ENCODE measurements at places on chromosomes 7 and 10. TPM values are rescaled to one million over a fixed set of nuclear protein-coding genes. Genes with fewer than 3 reads are reported as not detected.

GRCh38 chr7:83696101-83696500 lies 47.2 kb upstream of the SEMA3E start:
- H3K27me3 ChIP-seq = peaks cover 32% of the 10 kb centered on the region
- no peak for DNase-seq
- no peaks in the 10 kb centered on the region for H3K4me1 ChIP-seq
- no peaks in the 10 kb centered on the region for H3K36me3 ChIP-seq
- no peak overlapping the region for H3K4me3 ChIP-seq

DNA sequence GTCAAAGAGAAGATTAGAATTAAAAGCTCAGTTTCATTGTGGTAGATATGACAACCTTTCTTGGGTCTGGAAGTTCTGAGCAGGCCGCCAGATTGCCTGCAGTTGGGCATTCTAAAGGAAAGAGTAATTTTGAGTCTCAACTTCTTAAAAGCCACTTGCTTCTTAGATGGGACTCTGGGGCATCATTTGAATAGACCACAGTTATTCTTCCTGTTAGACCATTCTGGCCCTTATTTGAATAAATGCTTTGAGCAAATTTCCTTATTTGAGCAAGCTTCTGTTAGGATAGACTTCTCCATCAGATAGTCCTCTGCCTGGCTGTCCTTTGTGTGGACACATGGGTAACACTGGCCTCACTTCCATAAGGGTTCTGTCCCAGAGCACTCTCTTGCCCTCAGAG lies 40.2 kb downstream of the SND1 start:
- no peak overlapping the region for H3K27ac ChIP-seq
- no peaks in the 10 kb centered on the region for H3K27me3 ChIP-seq
- H3K4me3 ChIP-seq = no peak overlapping the region
- H3K36me3 ChIP-seq = peaks cover 18% of the 10 kb centered on the region
- no peak for DNase-seq

- DNase-seq = no peak
- peaks cover 10% of the 10 kb centered on the region for H3K4me1 ChIP-seq
- no peaks in the 10 kb centered on the region for H3K27me3 ChIP-seq
- no peak overlapping the region for H3K4me3 ChIP-seq
Observed at GRCh38 chr7:131623154-131623553, 66.7 kb upstream of the PODXL start.

DNA sequence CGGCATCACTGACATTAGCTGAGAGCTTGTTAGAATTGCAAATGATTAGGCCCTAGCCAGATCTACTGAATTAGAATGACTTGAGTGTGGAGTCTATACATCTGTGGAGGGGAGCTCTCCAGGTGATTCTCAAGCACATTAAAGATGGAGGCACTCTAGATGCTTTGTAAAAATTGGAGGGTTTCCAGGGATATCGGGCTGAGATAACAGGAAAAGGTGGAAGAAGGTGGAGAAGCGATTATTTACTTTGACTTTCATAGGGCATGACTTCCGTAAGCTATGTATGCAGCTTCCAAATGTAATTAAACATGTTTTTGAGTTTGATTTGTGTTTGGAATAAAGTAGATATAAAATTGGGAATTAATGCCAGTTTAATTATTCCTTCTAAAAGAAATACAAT lies 235.0 kb upstream of the PTN start:
- no peak overlapping the region for H3K4me3 ChIP-seq
- H3K27me3 ChIP-seq = no peaks in the 10 kb centered on the region
- H3K27ac ChIP-seq = no peak overlapping the region
- H3K4me1 ChIP-seq = peaks cover 4% of the 10 kb centered on the region

DNA sequence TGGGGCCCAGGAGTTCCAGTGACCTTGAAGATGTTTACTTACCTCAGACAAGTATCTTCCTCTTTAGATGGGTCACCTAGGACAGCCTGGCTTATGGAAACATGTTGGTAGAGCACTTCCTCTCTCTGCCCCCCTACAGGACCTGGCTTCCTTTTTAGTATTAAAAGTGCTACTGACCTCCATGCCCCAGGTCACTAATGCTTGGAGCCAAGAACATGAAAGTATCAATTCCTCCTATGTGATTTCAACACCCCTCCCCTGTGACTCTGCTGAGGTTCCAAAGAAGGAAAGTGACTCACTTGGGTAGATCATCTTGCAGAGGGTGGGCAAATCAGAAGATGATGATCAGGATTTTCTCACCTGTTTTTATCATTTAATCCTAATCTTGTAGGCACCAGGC lies 125.3 kb upstream of the CCDC6 start:
- no peaks in the 10 kb centered on the region for H3K36me3 ChIP-seq
- H3K27ac ChIP-seq = no peak overlapping the region
- no peaks in the 10 kb centered on the region for H3K27me3 ChIP-seq
- no peak overlapping the region for H3K4me3 ChIP-seq
- no peak for DNase-seq

DNA sequence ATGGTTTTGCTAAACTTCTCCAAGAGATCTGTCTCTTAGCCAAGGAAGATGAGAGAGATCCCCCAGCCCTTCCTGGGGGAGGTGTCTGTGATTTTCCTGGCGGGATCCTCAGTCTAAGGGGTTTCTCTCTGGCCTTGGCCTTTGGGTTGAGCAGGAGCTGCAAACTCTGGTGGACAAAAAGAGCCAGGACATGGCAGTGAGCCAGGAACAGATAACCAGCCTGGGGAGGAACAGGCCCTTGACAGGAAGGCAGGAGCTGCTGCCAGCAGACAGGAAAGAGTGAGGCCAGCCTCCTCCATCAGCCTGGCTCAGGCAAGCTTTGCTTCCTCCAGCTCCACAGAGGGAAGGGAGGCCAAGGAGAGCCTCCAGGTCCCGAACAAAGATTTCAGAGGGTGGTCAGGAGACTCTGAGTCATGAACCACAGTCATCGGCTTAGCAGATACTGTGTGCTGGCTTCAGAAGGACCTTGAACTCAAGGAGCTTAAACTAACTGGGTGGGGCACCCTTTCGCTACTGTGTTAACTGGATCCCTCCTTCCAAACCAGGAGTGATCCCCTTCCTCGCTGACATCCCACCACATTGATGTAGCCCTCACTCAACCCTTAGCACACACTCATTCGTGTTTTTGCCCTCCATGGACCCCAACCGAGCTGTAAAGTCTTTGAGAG lies 34.7 kb downstream of the DDIT4 start:
- H3K36me3 ChIP-seq = no peaks in the 10 kb centered on the region
- H3K4me1 ChIP-seq = no peaks in the 10 kb centered on the region
- no peak for DNase-seq

SPDYE11 gene
- not detected for total RNA-seq

GRCh38 chr10:5070648-5071410 lies 23.4 kb upstream of the AKR1C3 start:
- DNase-seq = no peak
- H3K36me3 ChIP-seq = no peaks in the 10 kb centered on the region
- peaks cover 3% of the 10 kb centered on the region for H3K4me1 ChIP-seq
- no peak overlapping the region for H3K4me3 ChIP-seq
- no peaks in the 10 kb centered on the region for H3K27me3 ChIP-seq

- H3K27me3 ChIP-seq = no peaks in the 10 kb centered on the region
- no peak overlapping the region for H3K4me3 ChIP-seq
- peak; percentile 43 for DNase-seq
- peaks cover 3% of the 10 kb centered on the region for H3K4me1 ChIP-seq
Observed at GRCh38 chr10:43201545-43202131, 63.4 kb downstream of the CSGALNACT2 start.

DNA sequence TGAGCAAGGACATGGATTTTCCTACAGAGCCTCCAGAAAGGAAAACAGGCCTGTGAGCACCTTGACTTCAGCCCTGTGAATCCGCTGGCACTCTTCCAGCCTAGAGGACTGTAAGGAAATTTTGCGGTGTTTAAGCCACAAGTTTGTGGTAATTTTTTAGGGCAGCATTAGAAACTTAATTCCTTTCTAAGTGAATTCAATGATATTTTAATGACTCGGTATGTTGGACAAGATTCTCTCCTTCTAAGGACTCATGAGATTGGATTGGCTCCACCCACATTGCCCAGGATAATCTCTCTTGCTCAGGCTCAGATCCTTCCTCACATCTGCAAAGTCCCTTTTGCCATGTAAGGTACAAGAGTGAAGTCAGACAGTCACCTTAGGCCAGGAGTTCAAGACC lies 4.5 kb downstream of the LYZL2 start:
- H3K4me3 ChIP-seq = no peak overlapping the region
- H3K4me1 ChIP-seq = no peaks in the 10 kb centered on the region
- H3K27me3 ChIP-seq = no peaks in the 10 kb centered on the region
- DNase-seq = no peak
- no peak overlapping the region for H3K27ac ChIP-seq

FAM25C gene
- not detected for total RNA-seq

PNLIP gene
- total RNA-seq = not detected

CCDC3 gene
- total RNA-seq = 3.8 TPM

- no peak for DNase-seq
- H3K27me3 ChIP-seq = no peaks in the 10 kb centered on the region
- H3K4me1 ChIP-seq = no peaks in the 10 kb centered on the region
- no peaks in the 10 kb centered on the region for H3K36me3 ChIP-seq
- H3K4me3 ChIP-seq = no peak overlapping the region
Observed at GRCh38 chr7:115911465-115911864, 119.1 kb downstream of the TFEC start.

DNA sequence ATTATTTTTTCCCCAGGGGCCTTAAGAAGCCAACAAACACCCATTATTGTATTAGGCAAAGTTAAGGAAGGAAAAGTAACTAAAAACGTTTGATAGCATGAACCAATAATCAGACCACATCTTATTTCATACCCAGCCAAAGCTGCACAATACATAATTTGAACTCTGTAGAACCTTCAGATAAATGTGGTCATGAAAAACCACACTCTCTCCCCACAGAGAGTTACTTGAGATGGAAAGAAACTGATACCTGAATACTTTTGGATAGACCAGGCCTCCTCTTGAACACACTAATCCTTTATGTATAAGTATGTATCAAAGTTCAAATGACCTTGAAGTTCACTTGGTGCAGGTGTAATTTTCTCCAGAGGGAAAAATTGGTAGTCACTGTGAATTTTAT lies 146.6 kb upstream of the FAM13C start:
- no peak overlapping the region for H3K27ac ChIP-seq
- H3K4me1 ChIP-seq = no peaks in the 10 kb centered on the region
- H3K4me3 ChIP-seq = no peak overlapping the region
- H3K36me3 ChIP-seq = no peaks in the 10 kb centered on the region
- no peak for DNase-seq

DNA sequence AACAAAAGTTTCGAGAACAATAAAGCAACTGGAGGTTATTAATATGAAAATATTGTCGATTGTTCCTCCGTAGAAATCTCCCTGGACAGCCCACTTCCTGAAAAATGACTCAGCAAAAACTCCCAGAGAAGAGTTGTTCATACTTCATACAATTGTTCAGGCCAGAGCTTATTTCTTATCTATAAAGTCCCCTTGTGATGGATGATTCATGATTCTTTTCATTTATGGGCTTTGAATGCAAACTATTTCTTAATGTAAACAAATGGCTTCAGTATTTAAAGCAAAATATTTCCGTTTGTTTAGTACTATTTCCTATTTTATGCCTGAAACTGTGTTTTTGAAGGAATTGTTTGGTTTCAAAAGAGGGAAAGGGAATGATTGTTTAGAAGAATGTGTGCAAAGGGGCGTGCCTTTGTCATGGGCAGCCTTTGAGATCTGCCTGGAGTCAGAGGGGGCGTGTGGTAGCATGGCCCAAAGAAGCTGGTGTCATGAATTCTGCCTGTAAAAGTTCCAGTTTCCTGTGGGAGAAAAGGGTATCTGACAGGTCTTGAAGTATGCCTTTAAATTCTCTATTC lies 26.2 kb upstream of the EXOC6 start:
- no peak overlapping the region for H3K27ac ChIP-seq
- H3K27me3 ChIP-seq = no peaks in the 10 kb centered on the region
- DNase-seq = no peak
- no peaks in the 10 kb centered on the region for H3K4me1 ChIP-seq
- no peaks in the 10 kb centered on the region for H3K36me3 ChIP-seq

- no peaks in the 10 kb centered on the region for H3K4me1 ChIP-seq
- H3K27me3 ChIP-seq = no peaks in the 10 kb centered on the region
- no peak overlapping the region for H3K4me3 ChIP-seq
- no peaks in the 10 kb centered on the region for H3K36me3 ChIP-seq
Observed at GRCh38 chr7:82019551-82020475, 250.0 kb upstream of the HGF start.

- no peaks in the 10 kb centered on the region for H3K4me1 ChIP-seq
- no peak overlapping the region for H3K27ac ChIP-seq
- no peak overlapping the region for H3K4me3 ChIP-seq
- no peaks in the 10 kb centered on the region for H3K36me3 ChIP-seq
Observed at GRCh38 chr10:25555865-25556264, 378.2 kb upstream of the MYO3A start.

GRCh38 chr10:88995156-88995876 lies 4.7 kb downstream of the FAS start:
- H3K4me3 ChIP-seq = no peak overlapping the region
- H3K4me1 ChIP-seq = no peaks in the 10 kb centered on the region
- H3K36me3 ChIP-seq = no peaks in the 10 kb centered on the region

GRCh38 chr7:5689118-5689517 lies 92.3 kb downstream of the RNF216 start:
- H3K4me1 ChIP-seq = no peaks in the 10 kb centered on the region
- peaks cover 4% of the 10 kb centered on the region for H3K36me3 ChIP-seq
- no peak for DNase-seq
- no peaks in the 10 kb centered on the region for H3K27me3 ChIP-seq

DNA sequence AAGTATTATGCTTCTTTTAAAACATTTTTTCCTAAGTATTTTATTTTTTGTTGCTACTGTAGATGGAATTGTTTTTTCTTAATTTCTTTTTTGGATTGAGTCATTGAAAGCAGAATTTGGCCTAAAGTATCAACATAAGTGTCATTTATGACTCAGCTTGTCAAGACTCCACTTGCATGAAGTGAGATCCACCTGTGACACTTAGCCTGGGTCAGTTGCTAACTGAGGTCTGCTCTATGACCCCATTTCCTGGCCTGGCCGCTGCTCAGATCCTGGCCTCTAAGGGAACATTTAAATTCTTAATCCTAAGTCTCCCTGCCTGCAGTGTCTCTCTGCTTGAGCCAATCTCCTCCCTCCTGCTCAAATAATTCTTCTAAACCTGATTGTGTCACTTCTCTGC lies 35.5 kb downstream of the TMEM270 start:
- no peak overlapping the region for H3K27ac ChIP-seq
- DNase-seq = no peak
- peaks cover 2% of the 10 kb centered on the region for H3K4me1 ChIP-seq
- no peak overlapping the region for H3K4me3 ChIP-seq
- H3K27me3 ChIP-seq = no peaks in the 10 kb centered on the region

PIP4K2A gene
- total RNA-seq = 60.9 TPM

- H3K36me3 ChIP-seq = no peaks in the 10 kb centered on the region
- H3K4me3 ChIP-seq = no peak overlapping the region
- H3K4me1 ChIP-seq = no peaks in the 10 kb centered on the region
- no peaks in the 10 kb centered on the region for H3K27me3 ChIP-seq
Observed at GRCh38 chr7:137458399-137458798, 114.9 kb upstream of the PTN start.

- no peak for DNase-seq
- no peaks in the 10 kb centered on the region for H3K36me3 ChIP-seq
- no peak overlapping the region for H3K27ac ChIP-seq
Observed at GRCh38 chr7:113087071-113087998, 708 bp upstream of the GPR85 start.

GRCh38 chr10:92695679-92696605 lies 6.2 kb downstream of the HHEX start:
- H3K27me3 ChIP-seq = peaks cover 56% of the 10 kb centered on the region
- no peak overlapping the region for H3K27ac ChIP-seq
- H3K4me1 ChIP-seq = peaks cover 6% of the 10 kb centered on the region
- H3K36me3 ChIP-seq = no peaks in the 10 kb centered on the region

- no peak overlapping the region for H3K4me3 ChIP-seq
- DNase-seq = no peak
- no peak overlapping the region for H3K27ac ChIP-seq
- no peaks in the 10 kb centered on the region for H3K27me3 ChIP-seq
Observed at GRCh38 chr10:6350609-6351008, 147.9 kb downstream of the PFKFB3 start.

SERPINE1 gene
- 5.6 TPM for total RNA-seq

Measured in H1 (cell line).